ENCODE measurements at places on chromosomes 6 and 20.

GRCh38 chr6:14542670-14543366, 425.2 kb downstream of the CD83 start:
- no peak for DNase-seq

GRCh38 chr6:81634155-81634880, 118.2 kb downstream of the TENT5A start:
- DNase-seq: no peak

- no peak for DNase-seq
Measured at GRCh38 chr6:114897536-114897935, 554.7 kb upstream of the HS3ST5 start.

- no peak for DNase-seq
Measured at GRCh38 chr6:35755278-35755924, 18.6 kb downstream of the ARMC12 start.

GRCh38 chr6:31462026-31462963, 35.6 kb upstream of the MICB start:
- DNase-seq: peak; percentile 9

DNA sequence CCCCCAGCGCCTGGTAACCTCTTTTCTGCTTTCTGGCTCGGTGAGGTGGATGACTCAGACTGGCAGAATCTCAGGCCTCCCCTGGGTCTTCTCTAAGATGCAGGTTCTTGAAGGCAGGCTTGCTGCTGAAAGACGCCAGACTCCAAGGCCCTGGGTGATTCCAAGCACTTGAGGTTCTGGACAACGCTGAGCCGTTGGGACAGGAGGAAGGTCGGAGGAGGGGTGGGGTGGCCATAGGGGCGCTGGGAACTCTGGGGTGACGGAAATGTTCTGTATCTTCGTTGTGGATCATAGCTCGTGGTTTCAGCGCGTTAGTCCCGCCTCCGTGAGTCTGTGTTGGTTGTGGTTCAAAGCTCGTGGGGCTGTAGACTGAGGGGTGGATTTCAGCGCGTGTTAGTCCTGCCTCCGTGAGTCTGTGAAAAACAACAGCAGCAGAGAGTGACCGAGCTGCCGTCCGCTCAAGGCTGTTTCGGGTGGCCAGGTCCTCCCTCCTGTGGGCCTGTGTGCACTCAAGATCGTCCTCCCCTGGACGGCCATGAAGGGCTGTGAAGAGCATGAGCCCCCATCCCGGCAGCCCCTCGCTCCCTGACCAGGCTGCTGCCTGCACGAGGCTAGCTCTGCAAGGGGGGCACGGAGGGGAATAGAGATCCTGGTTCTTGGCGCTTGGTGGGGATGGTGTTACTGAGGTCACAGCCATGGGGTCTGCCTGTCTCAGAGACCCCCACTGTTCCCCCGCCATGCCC, 7.7 kb downstream of the NTSR1 start:
- DNase-seq: no peak

- DNase-seq: no peak
Measured at GRCh38 chr6:110823146-110823545, 7.9 kb upstream of the CDK19 start.

DNA sequence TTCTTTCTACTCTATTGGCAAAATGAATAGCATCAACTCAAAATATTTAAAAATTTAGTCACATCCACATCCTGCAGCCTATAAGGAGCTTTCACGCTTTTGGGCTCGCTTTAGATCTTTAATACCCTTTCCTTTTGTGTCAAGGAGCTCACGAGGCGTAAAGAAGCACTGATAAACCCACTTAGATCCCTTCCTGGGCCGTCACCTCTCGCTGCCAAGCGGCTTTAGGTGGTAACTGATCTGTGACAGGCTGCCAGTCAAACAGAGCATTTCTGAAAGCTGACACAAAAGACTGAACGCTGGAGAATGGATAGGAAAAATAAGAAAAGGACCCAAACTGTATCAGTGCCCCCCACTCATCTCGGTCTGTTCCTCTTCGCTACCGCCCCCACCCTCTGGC, 385.7 kb upstream of the MMS22L start:
- DNase-seq: no peak

DNA sequence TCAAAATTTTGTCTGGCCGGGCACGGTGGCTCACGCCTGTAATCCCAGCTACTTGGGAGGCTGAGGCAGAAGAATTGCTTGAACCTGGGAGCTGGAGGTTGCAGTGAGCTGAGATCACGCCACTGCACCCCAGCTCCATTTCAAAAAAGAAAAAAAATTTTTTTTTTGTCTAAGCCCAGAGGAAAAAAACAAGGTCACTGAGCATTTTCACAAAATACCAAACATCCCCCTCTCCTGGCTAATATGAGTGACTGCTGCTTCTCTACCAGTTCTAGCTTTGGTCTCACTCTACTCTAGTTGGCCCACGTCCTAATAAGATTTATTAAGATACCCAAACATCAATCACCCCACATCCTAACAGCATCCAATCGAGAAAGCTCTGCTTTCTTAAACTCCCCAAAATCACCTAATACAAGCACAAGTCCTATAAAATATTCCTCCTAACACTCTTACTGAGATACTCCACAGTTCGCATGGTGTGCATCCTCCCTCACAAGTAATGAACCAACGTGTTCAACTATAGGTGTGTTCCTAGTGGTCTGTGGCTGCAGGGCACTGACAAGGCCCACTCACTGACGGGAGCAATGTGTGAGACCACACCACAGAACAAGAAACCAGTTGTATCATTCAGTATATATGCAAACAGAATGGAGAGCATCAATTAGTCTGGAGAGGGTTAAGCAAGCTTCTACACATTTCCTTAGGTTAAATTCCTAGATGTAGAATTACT, 64.2 kb downstream of the FKBP5 start:
- no peak for DNase-seq

DNA sequence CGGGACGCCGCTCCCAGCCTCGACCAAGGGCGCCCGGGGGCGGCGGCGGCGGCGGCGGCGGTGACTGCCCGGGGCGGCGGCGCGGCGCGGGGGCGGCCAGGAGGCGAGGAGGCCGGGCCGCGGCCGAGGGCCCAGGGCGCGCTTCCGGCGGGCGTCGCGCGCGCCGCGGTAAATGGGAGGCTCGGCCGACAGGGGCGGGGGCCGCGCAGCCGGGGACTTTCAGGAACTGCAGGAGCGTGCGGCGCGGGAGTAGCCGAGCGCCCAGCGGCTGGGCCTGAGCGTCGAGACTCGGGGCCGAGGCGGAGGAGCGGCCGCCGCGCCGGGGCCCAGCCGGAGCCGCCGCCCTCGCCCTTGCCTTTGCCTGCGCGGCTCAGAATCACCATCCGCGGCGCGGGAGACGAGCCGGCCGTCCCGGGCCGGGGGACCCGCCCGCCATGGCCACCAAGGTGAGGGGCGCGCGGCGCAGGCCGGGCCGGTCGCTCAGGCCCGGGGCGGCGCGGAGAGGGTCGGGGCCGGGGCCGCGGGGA, at the start of gene SNX9:
Gene SNX9 (plus strand): TSS at position 246 of the 527 bp plus-strand sequence. CDS start 189 bp downstream, at position 435.
- no peak for DNase-seq

GRCh38 chr6:158047127-158047518, 65.5 kb downstream of the SYNJ2 start:
- no peak for DNase-seq
